Activated naive CD4-positive, alpha-beta T cell treated with anti-CD3 and anti-CD28 coated beads for 36 hours (primary cell): ENCODE measurements at places on chromosomes 3 and 15.

DNA sequence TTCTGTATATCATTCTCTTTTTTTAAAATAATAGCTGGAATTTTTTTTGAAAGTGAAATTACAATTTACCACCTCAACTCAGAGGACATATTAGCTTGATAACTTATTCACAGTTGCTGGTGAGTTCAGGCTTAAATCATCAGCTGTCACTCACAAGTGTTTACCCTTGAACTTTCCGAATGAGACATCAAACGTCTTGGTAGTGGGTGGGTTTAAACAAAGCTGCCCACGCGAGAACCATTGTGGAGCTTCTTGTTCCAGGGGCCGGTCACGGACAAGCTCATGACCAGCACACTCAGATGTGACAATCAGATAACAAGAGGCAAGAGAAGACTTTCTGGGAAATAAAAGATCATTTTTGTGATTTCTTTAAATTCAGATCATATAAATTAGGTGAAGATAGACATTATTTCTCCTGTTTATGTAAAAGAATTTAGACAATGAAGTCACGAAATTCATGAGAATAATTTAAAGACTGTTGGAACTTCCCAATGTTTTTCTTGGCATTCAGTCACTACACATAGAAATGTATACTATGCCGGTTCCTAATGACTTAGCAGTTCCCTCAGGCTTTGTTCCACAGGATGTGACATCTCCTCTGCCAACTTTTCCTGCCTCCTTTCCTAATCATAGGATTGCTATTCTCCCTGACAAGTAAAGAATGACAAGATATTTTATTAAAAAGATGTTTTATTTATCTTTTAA, 29.3 kb downstream of the BTD start:
- peak overlapping the region; percentile 5 for H3K27ac ChIP-seq
- no peak overlapping the region for H3K4me3 ChIP-seq
- H3K36me3 ChIP-seq = no peaks in the 10 kb centered on the region
- no peak for DNase-seq
- no peaks in the 10 kb centered on the region for H3K27me3 ChIP-seq
- H3K4me1 ChIP-seq = peaks cover 44% of the 10 kb centered on the region

GRCh38 chr15:90512981-90513380, 16.7 kb upstream of the CRTC3 start:
- no peak overlapping the region for H3K4me3 ChIP-seq
- H3K27ac ChIP-seq = no peak overlapping the region
- peaks cover 10% of the 10 kb centered on the region for H3K4me1 ChIP-seq
- H3K36me3 ChIP-seq = no peaks in the 10 kb centered on the region
- no peaks in the 10 kb centered on the region for H3K27me3 ChIP-seq

DNA sequence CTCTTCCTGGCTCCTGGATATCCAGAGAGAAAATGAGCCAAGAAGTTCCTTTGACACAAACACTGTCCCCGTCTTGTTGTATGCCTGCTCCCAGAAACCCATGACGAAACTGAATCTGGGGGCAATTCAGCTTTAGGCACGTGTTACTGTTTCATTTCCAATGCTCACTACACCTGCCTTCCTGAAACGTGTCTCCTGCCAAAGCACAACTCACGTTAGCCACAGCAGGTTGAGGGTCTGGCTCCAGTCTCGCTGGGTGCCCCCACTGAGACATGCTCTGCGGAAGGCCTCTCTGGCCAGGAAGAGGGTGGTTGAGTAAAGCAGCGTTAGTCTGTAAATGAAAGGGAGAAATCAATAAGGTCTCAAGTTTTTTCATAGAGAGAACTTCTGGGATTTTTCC, 6.7 kb downstream of the RFT1 start:
- H3K4me3 ChIP-seq = no peak overlapping the region
- no peak for DNase-seq
- peaks cover 29% of the 10 kb centered on the region for H3K36me3 ChIP-seq
- H3K27ac ChIP-seq = no peak overlapping the region
- H3K4me1 ChIP-seq = peaks cover 7% of the 10 kb centered on the region
- no peaks in the 10 kb centered on the region for H3K27me3 ChIP-seq

GRCh38 chr3:124939661-124940060, 5.1 kb upstream of the MUC13 start:
- DNase-seq = no peak
- no peaks in the 10 kb centered on the region for H3K36me3 ChIP-seq
- H3K27ac ChIP-seq = no peak overlapping the region

DNA sequence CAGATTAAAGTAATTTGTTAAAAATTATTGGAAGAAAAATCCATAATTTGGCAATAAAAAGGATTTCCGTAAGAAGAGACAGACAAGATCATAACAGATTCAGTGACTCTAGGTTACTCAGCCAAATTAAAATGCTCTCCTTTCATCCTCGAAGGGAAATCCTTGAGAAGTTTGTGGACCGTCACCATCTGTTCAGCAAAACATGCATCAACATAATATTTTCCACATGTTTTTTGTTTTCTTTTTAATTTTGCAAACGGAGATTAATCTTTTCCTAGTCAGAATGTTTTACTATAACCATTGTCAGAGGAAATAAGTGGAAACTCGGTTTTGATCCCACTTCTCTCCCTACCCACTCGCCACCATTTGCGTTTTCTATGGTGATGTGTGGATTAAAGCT, 128.3 kb downstream of the TMCO5A start:
- no peak overlapping the region for H3K27ac ChIP-seq
- H3K4me3 ChIP-seq = no peak overlapping the region
- no peaks in the 10 kb centered on the region for H3K36me3 ChIP-seq

GRCh38 chr15:65945616-65946015, 76.3 kb downstream of the RAB11A start:
- H3K27ac ChIP-seq = no peak overlapping the region
- H3K4me1 ChIP-seq = no peaks in the 10 kb centered on the region
- H3K36me3 ChIP-seq = no peaks in the 10 kb centered on the region
- no peak overlapping the region for H3K4me3 ChIP-seq

DNA sequence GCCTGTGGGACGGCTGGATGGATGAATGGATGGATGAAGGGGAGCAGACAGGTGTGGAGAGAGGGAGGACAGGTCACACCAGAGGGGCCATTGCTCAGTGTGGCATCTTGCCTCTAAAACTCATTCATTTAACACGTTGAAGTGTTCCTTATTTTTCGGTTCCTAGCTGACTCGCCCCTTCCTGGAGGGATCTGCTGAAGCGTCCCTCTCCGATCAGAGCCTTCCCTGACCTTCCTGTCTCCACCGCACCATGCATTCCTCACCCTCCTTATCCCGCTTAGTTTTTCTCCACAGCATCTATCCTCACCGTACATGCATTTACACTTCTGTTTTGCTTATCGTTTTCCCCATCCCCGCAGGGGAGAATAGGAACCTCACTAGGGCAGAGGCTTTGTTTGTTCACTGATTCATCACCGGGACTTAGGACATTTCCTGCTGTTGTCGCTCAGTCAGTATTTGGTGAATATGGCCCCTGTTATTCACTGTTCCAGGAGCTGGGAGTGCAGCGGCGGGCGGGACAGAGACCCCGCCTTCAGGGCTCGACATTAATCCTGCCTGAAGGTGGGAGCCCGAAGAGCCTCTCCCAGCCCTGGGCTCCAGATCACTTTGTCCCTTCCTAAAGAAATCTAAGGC, 32.0 kb downstream of the FOXL2 start:
- H3K27ac ChIP-seq = no peak overlapping the region
- H3K27me3 ChIP-seq = no peaks in the 10 kb centered on the region
- peaks cover 4% of the 10 kb centered on the region for H3K4me1 ChIP-seq
- peak overlapping the region; percentile 81 for H3K4me3 ChIP-seq

DNA sequence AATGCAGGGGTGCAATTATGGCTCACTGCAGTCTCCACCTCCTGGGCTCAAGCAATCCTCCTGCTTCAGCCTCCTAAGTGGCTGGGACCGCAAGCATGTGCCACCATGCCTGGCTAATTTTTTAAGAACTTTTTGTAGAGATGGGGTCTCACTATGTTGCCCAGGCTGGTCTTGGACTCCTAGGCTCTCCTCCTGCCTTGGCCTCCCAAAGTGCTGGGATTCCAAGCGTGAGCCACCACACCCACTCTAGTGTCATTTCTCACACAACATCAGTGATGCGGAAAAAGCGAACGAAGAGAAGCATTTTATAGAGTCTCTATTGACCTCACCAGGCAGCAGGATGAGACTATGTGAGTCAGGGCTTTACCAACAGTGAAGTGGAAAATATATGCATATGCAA, 137.7 kb downstream of the PLD1 start:
- H3K4me3 ChIP-seq = no peak overlapping the region
- no peaks in the 10 kb centered on the region for H3K4me1 ChIP-seq
- DNase-seq = no peak
- no peaks in the 10 kb centered on the region for H3K27me3 ChIP-seq
- no peaks in the 10 kb centered on the region for H3K36me3 ChIP-seq

DNA sequence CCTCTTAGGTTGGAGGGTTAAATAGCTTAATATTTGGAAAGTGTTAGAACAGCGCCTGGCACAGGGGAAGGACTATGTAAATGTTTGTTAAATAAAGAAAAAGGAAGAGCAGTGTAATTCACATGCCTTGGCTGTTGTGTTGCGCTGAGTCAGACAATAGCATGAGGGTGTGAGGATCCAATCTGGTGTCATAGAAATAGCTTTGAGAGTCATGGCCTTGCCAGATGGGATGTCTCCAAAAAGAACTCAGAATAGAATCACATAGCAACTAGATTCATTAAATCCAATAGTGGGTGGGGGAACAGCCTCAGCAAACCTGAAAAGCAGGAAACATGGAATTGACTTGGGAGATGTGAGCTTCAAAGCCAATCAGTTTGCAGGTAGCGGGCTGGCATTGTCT, 3.9 kb upstream of the RBSN start:
- H3K27ac ChIP-seq = no peak overlapping the region
- peaks cover 4% of the 10 kb centered on the region for H3K36me3 ChIP-seq
- no peak overlapping the region for H3K4me3 ChIP-seq
- H3K4me1 ChIP-seq = peaks cover 5% of the 10 kb centered on the region

DNA sequence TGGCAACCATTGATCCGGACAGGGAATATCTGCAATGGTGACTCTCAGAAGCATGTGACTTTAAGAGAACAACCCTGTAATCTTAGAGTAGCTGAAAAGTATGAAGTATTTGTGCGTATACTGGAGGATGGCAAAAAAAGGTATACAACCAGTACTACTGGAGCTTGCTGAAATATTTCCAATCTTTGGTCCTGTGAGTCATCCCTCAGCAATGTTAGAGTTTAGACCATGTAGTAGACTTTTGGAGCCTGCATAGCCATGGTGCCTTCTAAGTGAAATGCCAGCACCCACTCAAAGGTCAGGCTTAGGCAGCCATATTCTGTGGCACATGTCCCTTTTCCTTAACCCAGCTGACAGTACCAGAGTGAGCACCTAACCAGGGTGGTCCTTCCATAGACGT, 429.4 kb downstream of the NTRK3 start:
- no peak overlapping the region for H3K4me3 ChIP-seq
- H3K27ac ChIP-seq = no peak overlapping the region
- DNase-seq = no peak
- H3K4me1 ChIP-seq = no peaks in the 10 kb centered on the region
- no peaks in the 10 kb centered on the region for H3K27me3 ChIP-seq
- no peaks in the 10 kb centered on the region for H3K36me3 ChIP-seq

GRCh38 chr15:78685159-78685921, 44.3 kb upstream of the CHRNB4 start:
- no peaks in the 10 kb centered on the region for H3K36me3 ChIP-seq
- DNase-seq = no peak
- H3K4me3 ChIP-seq = no peak overlapping the region

DNA sequence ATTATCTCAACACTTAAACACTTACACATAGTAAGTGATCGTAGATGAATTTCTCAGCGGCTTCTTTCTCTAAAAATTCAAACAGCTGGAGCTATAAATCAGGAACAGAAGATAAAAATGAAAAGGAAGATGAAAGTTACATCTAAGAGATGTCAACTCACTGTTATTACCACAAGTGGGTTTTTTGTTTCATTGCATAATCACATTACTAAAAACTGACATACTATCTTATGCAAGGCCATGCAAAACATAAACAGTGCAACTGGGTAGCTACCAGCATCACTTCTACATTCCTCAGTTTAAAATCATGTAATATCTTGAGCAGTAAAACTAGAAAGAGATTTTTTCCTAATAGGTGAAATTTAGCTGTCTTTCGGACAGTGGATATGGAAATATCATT, 14.9 kb downstream of the MINDY4B start:
- no peaks in the 10 kb centered on the region for H3K4me1 ChIP-seq
- peaks cover 4% of the 10 kb centered on the region for H3K27me3 ChIP-seq
- no peak overlapping the region for H3K27ac ChIP-seq
- H3K36me3 ChIP-seq = no peaks in the 10 kb centered on the region
- no peak for DNase-seq

DNA sequence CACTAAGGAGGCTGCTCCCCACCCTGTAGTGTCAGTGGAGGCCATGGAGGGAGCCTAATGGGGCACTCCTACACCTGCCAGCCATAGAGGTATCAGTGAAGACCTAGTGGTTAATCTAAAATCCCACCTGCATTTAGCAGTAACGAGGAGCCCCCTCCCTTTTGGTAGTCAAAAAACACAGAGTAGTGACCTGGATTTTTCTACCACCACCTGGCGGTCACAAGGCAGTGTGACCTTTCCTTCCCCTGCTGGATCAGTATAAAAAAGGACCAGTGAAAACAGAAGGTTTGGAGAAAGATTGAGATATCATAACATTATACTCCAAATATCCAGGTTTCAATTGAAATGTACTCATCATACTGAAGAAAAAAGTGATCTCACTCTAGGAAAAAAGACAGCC, 241.2 kb downstream of the PYDC2 start:
- no peaks in the 10 kb centered on the region for H3K27me3 ChIP-seq
- H3K27ac ChIP-seq = no peak overlapping the region
- no peaks in the 10 kb centered on the region for H3K36me3 ChIP-seq

GRCh38 chr15:78170848-78171773, 21.9 kb downstream of the IDH3A start:
- H3K4me3 ChIP-seq = no peak overlapping the region
- no peak for DNase-seq
- H3K4me1 ChIP-seq = peaks cover 38% of the 10 kb centered on the region
- no peaks in the 10 kb centered on the region for H3K27me3 ChIP-seq
- H3K36me3 ChIP-seq = peaks cover 54% of the 10 kb centered on the region

DNA sequence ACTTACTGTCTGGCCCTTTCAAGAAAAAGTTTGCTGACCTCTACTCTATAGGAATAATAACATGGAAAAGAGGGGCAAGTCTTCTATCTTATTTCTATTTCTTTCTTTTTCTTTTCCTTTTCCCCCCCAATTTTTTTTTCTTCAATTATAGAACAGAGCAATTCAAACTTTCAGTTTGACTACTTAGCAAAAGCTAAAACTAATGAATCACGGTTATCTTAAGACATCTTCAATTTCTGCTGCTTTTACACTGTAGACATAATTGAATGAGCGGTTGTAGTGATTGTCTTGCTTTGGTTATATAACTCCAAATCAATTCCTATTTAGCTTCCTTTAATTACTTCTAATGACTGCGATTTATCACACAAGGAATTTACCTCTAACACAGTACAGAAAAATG, 74.3 kb upstream of the P2RY1 start:
- H3K27me3 ChIP-seq = peaks cover 4% of the 10 kb centered on the region
- no peak overlapping the region for H3K4me3 ChIP-seq
- no peak for DNase-seq
- no peaks in the 10 kb centered on the region for H3K36me3 ChIP-seq
- no peak overlapping the region for H3K27ac ChIP-seq

DNA sequence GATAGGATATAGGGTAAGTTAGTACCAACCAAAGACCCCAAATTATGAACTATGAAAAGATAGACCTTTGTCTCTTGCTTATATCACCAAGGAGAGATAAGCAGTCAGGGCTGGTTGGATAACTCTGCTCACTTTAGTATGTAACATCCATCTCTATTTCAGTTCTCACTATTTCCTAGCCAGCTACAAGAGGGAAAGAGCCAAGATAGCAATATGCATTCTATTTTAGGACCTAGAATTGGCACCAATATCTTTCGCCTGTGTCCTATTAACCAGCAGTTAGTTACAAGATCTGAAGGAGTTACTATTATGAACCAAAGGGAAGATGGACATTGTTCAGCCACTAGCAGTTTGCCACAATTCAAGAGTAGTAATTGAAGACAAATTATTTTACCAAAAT, 457.5 kb downstream of the NSUN3 start:
- DNase-seq = no peak
- H3K4me3 ChIP-seq = no peak overlapping the region
- no peaks in the 10 kb centered on the region for H3K36me3 ChIP-seq
